ENCODE measurements at places on chromosomes 6 and 20. TPM values are rescaled to one million over a fixed set of nuclear protein-coding genes. Genes with fewer than 3 reads are reported as not detected.
A peak's percentile ranks its signal among the peaks of the same experiment; 100 is the strongest.

GRCh38 chr6:157685596-157686280 lies 137.3 kb upstream of the SNX9 start:
- DNase-seq: no peak

The ULBP1 gene
- 0.72 TPM for total RNA-seq

DNA sequence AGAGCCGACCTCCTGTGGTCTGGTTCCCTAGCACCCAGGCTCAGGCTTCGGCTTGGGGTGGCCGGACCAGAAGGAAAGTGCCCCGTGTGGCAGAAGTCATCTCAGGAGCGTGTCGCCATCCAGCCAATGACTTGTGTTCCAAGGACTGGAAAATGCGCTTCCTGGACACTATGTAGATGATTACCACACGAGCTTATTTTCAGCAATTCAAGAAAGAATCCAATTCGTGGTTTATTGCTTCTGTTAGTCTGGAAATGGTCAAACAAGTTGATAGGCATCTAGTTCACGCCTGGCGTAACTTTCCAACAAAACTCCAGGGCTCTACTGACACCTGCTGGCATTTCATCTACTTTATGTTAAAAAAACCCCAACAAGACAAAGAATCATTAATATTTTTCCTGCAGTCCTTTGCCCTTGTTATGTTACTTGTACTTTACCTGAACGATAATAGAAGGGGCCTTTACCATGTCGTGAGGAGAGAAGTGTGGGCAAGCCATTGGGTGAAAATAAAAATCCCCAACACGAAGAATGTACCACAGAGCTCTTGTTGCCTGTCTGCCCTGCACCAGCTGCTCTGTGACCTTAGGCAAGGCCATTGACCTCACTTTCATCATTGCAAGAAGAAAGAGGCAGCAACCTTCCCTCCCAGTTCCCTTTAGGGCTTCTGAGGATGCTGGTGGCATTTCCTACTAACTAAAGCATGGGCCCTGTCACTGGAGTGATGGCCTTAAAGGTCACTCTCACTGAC lies 154.7 kb upstream of the LAMP5 start:
- peak; percentile 66 for DNase-seq

GRCh38 chr20:4415281-4415680 lies 306.4 kb upstream of the PRND start:
- no peak for DNase-seq

DNA sequence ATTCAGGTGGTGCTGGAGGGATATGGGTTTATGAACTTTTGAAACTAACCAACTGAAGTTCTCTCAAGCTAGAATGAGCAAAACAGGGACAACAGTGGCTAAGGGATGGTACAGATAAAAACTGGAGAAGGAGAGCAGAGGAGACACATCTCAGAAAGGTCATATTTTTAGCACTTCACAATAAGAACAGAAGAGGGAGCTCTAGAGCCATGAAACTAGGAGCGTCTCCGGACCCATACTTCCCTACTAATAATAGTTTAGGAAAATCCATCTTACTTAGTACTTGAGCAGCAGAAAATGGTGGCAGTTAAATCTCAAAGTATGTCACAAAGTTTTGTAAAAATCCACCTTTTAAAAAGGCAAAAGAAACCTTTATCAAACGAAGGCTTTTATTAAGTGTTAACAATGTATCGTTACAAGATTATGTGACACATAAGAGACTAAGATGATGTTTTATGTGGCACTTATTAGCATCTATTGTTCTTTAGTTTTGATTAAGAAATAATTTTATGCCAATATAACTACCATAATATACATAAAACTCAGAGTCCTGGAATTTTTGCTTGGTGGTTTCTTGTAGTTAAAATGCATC lies 278.6 kb downstream of the TBC1D32 start:
- DNase-seq: no peak

DNA sequence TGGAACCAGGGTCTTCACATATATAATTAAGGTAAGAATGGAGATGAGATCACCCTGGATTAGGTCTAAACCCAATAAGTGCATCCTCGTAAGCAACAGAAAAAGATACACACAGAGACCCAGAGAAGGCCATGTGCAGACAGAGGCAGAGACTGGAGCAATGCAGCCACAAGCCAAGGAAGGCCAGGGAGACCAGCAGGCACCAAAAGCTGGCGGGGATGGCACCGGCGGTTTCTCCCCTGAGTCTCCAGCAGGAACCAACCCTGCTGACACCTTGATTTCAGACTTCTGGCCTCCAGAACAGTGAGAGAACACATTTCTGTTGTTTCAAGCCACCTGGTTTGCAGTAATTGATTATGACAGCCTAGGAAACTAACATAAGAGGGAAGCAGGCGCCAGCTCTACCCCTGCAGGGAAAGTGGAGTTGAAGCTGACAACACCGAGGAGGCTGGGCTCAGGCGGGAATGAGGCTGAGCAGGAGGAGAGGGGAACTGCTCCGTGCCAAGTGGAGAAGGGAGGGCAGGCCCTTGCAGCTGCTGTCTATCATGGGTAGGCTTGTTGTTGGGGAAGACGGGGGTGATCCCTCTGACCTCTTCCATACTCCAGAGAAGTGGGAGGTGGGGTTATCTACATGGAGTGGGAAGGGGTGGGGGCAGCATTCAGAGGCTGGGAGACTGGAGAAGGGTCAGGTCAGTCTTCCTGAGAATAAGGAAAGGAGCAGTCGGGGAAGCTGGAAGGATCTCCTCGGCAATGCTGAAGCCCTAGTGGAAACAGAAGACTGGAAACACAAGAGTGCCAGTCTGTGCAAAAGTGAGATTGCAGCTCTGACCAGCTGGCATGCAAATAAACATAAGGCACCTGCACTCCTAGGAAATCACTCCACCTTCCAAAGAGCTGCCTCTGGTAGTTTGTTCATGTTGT lies 72.7 kb downstream of the NFATC2 start:
- no peak for DNase-seq

Data from kidney (tissue), 22 donors.